Occipital lobe (tissue), 3 donors: ENCODE measurements at places on chromosomes 16 and 17. TPM values are rescaled to one million over a fixed set of nuclear protein-coding genes. Genes with fewer than 3 reads are reported as not detected.

DNA sequence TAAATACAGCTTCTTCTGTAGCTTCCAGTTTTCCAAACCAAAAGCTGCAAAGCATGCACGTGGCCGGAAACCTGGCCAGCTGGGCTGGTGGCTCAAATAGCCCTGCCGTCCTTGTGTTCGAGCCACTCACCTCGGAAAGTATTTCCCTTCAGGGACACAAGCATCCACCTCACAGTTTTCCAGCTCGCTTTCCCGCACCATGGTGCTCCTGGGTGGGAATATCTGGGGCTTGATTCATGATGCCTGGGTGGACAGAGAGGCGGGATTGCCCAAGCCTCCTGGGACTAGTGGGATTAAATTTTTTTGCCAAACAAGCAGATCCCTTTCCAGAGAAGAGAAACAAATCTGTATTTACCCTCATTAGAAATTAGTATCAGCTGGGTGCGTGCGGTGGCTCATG is 7.1 kb upstream of the MVD start:
- DNase-seq, result no peak

DNA sequence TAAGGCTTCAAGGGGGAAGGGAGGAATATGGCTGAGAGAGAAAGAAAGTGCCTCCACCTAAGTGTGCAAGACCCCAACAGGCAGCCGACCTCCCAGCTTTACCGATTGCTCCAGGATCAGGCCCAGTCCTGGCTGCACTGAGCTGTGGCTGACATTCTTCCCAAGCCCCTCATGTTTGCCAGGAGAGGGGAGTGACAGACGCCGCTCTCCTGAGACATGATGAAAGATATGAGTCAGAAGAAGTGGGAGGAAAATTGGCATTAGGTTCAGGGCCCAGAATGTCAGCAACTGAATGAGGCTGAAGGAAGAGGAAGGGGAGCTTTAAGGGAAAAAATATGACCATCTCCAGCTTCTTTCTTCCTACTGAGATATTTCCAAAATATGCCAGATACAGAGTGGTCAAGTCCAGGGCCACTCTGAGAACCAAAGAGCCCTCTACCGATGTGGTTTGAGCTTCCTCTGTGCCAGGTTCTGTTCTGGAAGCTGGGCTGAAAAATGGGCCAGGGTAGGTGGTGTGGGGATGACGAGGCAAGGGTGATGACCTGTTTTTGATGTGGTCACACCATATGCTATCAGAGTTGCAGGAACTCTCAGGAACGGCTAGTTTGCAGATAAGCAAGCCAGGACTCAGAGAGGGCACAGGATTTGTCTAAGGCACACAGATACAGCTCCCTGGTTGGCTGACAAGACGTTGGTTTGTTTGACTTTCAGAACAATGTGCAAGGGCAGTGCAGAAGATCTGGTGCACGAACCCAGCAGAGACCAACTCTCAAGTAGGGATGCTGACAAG is 176.7 kb downstream of the SOX9 start:
- DNase-seq, result no peak

GRCh38 chr16:31486045-31486444 is 3.1 kb downstream of the SLC5A2 start:
- DNase-seq, result no peak

PLEKHM1 gene
- 18.7 TPM for total RNA-seq

OTOP3 gene
- total RNA-seq, result not detected
